ENCODE measurements at places on chromosomes 4 and X.
A peak's percentile ranks its signal among the peaks of the same experiment; 100 is the strongest.

GRCh38 chr4:92266521-92266920 is 37.2 kb upstream of the GRID2 start:
- no peak for DNase-seq

GRCh38 chr4:15526924-15527592 is 57.4 kb downstream of the CC2D2A start:
- no peak for DNase-seq

- DNase-seq = no peak
Observed at GRCh38 chr4:150096625-150097024, 18.4 kb downstream of the DCLK2 start.

DNA sequence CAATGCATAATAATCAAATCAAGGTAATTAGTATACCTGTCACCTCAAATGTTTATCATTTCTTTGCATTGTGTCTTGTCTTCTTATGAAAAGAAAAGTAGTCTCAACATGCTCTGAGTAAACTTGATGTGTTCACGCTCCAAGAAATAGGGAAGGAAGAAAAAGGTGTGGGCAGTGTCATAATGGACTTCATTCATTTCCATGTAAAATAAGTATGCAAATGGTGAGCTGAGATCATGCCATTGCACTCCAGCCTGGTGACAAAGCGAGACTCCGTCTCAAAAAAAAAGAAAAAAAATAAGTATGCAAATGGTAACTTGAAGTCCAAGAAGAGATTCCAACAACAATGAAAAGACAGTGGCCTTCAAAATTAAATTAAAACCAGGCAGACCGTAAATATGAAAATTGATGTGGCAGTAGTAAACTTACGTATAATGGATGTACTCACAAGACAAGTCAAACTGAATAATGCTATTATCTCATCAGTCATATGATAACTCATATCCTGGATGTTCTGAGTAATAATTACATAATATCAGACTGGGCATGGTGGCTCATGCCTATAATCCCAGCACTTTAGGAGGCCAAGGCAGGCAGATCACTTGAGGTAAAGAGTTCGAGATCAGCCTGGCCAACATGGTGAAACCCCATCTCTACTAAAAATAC is 6.0 kb upstream of the CWH43 start:
- DNase-seq = no peak

DNA sequence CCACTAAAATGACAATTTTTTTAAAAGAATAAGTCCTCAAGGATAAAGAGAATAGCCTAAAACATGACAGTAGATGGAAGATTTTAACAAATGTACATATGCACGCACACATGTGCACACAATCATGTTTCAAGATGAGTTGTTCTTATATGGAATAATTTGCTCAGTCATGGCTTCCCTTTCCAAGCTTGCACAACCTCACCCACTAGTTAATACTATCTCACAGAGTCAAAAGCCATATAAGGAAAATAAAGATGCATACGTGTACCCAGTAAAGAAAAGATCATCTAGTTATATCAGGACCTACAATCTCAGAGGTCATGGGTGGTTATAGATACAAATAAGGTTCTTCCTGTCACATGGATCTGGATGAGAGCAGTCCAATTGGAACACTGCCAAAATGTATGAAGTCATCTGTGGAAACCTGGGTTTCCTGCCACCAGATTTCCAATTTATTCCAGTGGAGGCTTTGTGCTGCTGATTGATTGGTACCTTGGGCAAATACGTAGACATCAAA is 56.1 kb downstream of the FAM13A start:
- peak; percentile 83 for DNase-seq

DNA sequence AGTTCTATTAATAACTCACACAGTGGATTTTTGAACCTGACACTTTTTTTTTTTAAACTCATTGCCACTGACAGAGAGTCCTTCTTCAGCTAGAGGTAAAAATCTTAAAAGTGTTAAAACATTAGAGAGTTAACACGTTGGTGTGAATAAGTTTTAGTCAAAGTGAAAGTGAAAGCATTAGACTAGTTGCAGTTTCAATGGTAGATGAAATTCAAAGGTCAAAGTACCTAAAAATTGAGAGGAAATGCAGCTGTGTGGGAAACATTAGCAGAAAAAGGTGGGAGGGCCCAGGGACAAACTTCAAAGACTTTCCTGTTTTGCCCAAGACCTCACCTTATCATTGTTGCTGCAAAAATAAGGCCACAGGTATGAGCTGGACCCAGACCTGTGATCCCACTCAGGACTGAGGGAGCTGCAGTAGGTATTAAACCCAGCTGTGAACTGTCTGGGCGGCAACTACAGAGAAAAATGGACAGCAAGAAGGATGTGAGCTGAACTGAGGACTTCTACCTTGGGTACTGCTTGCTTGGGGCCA is 17.6 kb upstream of the GABRA4 start:
- no peak for DNase-seq

GRCh38 chr4:65825116-65825753 is 154.9 kb upstream of the EPHA5 start:
- DNase-seq = peak; percentile 39

GRCh38 chrX:38375891-38376290 is 23.5 kb downstream of the OTC start:
- DNase-seq = peak; percentile 5

DNA sequence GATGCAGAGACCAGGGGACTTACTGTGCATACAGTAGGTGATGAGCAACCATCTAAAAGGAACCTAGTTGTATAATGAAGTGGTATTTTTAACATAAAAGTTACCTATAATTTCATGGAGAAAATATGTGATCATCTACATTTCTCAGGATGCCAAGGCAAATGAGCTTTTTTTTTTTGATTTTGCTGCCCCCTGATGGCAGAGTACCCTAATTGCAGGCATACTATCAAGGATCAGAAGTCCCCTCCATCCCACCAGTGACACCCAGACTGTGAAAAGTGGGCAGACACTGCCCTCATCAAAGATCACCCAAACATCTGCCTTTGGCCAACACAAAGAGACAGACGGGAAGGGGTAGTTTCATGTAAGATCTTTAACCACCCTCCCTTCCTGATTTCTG is 9.6 kb upstream of the ABLIM2 start:
- no peak for DNase-seq

GRCh38 chr4:149884529-149885181 is 69.0 kb upstream of the IQCM start:
- DNase-seq = no peak

GRCh38 chr4:101960431-101960830 is 169.9 kb downstream of the BANK1 start:
- DNase-seq = no peak

- no peak for DNase-seq
Observed at GRCh38 chr4:96465834-96466233, 625.9 kb downstream of the PDHA2 start.

DNA sequence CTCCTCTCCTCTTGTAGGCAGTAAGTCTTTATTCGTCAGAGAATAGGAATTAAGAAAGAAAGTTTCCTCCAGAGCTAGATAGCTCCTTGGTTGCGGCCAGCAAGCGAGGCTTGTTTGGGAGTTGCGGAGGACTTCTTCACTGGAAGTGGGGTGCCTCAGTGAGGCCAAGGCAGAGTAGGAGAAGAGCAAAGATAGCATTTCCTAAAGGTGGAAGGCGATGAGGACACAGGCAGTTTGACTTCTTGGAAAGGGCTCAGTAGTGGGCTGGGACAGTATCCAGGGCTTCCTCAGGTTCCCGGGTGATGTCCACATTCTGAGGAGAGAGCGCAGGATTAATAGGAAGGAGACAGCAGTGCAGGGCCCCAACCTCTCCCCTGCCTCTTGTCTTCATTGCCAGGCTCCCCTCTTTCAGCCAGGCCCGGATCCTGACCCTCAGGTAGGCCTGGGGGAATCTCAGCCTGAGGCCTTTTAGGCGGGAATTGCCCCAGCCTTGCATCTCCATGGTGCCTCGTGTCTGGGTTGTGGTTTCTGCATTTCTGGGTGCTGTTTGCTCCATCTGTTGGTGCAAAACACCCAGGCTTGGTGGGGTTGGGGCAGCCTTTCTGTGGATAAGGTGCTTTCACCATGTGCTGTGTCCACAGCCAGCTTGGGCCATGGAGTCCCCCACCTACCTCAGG is 12.7 kb downstream of the TRO start:
- DNase-seq = no peak

GRCh38 chr4:55157559-55158277 is 32.3 kb upstream of the KDR start:
- DNase-seq = no peak

DNA sequence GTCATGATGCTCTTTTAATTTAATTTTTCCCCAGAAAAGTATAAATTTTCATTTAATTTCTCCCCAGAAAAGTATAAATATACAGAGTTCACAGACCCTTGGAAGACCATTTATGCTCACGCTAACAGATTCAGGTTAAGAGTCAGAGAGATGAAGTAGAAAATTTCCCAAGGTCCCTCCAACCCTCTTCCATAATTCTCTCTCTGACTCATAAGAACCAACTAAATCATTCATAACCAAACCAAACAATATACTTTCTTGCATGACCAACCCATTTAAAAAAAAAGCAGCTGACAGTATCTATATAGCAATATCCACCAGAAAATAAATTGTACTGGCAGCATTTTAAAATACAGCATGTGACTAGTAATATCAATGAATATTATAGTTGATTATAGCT is 3.9 kb downstream of the KLHL8 start:
- DNase-seq = no peak

- no peak for DNase-seq
Observed at GRCh38 chr4:83489711-83490326, 4.9 kb upstream of the ABRAXAS1 start.

GRCh38 chrX:39883666-39884065 is 214.1 kb downstream of the BCOR start:
- DNase-seq = no peak

GRCh38 chrX:5242091-5242790 is 986.4 kb downstream of the NLGN4X start:
- DNase-seq = no peak

DNA sequence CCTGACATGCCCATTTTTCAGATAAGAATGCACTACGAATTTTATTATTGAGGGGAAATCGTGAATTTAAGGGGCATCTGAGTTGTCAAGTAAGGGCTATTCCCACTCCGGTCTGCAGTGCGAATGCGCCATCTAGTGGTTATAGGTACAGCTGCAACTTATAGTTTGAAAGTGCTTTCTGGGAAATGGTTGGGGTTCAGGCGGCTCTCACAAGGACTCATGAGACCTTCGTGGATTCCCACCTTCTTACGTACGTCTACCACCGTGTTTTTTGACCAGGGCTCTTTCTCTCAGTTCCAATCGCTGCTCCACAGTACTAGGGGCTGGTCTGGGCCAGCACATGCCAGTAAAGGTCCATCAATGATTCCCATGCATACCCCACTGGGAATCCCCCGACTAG is 12.3 kb downstream of the MSL3 start:
- peak; percentile 28 for DNase-seq

- DNase-seq = no peak
Observed at GRCh38 chrX:7828594-7828993, 14.4 kb upstream of the VCX start.

GRCh38 chrX:17038277-17038676 is 91.8 kb downstream of the REPS2 start:
- DNase-seq = no peak

DNA sequence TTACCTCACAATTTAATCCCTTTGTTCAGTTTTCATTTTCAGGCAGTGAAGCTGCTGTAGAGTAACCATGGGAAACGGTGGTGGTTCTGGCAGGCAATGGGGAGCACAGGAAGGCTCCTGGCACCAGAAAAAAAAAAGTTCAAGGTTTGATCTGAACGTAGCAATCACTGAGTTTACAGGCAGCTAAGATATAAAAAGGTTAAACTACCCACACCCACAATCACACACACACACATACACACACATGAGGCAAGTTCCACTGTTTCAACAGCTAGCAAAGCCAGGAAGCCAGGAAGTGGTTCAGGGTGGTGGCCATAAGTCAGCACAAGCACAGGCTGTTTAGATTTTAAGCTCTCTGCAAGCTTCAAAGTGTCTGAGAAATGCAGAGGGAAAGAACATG is at the start of gene SULT1B1:
SULT1B1 (minus strand) TSS at position 166 of the 400 bp plus-strand sequence. CDS start 5,403 bp downstream, outside the sequence.
- DNase-seq = peak; percentile 47

GRCh38 chrX:130109429-130110378 is 593 bp downstream of the ELF4 start:
- DNase-seq = no peak

GRCh38 chr4:186780291-186781031 is 56.8 kb upstream of the FAT1 start:
- DNase-seq = no peak

DNA sequence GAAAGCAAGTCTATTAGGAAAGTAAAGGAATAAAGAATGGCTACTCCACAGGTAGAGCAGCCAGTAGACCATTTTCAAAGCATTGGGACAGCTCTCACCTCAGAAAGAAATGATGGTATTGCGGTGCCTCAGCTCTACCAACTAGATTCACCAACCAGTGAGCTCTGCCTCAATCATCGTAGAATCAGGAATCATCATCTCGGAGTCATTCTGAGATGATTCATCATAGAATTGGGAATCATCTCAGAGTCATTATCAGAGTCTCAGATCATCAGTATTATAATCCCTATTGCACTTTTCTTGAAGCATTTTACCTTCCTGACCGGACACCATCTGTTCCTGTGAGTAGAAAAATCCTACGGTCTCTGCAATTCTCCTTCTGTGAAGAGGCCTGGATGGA is 17.5 kb upstream of the SAT1 start:
- DNase-seq = no peak

- no peak for DNase-seq
Observed at GRCh38 chrX:76657499-76657898, 230.0 kb downstream of the MAGEE1 start.

DNA sequence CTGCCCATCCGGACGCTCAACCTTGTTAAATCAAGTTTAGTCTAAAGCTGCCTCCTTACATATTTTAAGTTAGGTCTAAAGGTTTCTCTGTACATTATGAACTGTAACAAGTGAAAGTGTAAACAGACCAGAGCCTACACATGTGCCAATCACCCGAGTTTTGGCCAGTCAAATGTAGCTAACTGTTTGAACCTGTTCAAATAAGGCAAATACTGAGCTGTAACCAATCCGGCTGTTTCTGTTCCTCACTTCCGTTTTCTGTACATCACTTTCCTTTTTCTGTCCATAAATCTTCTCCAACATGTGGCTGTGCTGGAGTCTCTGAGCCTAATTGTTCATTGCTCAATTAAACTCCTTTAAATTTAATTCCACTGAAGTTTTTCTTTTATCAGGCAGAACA is 113.3 kb upstream of the SHISA3 start:
- DNase-seq = no peak

DNA sequence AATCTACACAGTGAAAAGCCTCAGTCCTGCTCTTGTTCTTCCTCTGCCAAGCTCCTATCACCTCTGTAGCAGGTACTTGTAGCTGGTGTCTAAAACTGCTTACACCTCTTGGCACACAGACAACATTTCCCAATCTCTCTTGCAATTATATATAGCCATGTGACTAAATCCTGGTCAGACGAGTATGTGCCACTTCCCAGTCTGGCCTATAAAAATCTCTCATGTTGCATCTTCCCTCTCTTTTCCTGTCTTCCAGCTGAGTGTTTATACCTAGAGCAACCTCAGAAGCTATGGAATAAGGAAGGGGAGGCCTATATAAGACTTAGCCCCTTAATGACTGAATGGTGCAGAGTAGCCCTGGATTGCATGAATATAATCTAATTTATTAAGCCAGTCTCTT is 105.8 kb downstream of the RNF150 start:
- DNase-seq = no peak
